ENCODE measurements at places on chromosomes 5 and 9. TPM values are rescaled to one million over a fixed set of nuclear protein-coding genes. Genes with fewer than 3 reads are reported as not detected.

DNA sequence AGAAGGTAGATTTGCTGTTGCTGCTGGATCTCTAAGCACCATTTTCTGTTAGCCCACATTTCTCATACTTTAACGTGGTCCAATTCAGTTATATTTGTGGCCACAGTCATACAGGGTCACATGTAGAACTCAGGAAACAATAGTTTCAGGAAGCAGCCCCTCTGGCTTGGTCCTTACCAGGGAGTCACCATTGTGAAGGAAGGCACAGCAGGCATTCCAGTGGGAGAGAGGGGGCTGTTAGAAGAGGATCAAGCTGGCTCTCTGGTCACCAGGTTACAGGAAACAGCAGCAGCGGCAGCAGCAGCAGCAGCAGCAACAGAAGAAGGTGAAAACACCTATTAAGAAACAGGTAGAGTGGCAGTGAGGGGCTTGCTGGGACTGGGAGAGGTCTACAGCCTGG, 14.5 kb downstream of the C9orf43 start:
- DNase-seq, result no peak

DNA sequence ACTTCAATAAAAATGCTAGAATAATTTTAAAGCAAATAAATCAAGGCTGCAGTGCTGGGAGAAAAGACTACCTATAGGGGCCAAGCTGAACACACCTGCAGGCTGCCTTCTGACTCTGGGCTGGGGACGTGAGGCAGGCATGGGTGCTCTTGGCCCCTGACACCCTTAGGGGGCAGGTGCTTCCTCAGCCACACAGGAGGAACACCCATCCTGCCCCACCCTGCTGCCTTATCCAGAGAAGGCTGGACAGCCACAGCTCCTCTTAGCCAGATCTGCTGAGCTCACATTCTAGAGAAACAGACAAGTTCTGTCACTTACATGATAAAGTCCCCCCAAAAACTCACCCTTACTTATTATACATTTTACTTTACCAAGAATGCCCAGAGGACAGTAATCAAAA, 6.6 kb upstream of the LMX1B start:
- DNase-seq, result no peak

DNA sequence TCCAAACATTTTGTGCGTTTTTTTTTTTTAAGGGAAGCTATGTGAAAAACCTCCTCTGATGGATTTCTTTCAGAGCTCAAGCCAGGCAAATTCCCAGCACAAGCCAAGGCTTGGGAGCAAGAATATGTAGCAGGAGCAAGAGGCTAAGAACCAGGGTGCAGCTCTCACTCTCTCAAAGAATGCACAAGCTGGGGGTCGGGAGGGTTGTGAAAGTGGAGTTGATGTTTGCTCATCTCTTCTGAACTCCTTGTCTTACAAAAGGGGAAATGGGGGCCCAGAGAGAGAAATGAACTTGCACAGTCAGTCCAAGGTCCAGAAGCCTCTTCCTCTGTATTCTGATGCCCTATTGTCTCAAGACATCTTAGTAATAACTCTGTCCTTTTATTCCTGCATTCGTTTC, 7.7 kb upstream of the TRAF1 start:
- DNase-seq, result no peak

GRCh38 chr5:61965069-61965468, 340.9 kb upstream of the KIF2A start:
- no peak for DNase-seq

DNA sequence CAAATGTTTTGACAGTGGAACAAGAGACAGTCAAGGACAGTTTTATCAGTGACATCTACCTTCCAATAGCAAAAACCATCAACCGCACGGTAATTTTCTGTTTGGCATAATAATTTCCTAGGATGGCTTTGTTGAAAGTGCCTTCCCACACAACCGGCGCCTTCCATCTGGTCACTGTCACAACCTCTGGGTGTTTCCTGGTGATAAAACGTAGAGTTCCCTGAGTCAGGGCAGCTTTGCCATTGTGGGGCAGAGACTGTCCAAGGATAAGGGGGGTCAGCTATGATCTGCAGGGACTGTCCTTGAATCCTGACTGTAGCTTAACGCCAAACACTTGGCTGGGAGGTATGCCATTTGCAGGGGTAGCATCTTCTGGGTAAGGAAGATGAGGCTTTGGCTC, 47.6 kb downstream of the GGTA1 start:
- DNase-seq, result no peak

GRCh38 chr5:173714551-173715428, 98.3 kb upstream of the BOD1 start:
- DNase-seq, result no peak

DNA sequence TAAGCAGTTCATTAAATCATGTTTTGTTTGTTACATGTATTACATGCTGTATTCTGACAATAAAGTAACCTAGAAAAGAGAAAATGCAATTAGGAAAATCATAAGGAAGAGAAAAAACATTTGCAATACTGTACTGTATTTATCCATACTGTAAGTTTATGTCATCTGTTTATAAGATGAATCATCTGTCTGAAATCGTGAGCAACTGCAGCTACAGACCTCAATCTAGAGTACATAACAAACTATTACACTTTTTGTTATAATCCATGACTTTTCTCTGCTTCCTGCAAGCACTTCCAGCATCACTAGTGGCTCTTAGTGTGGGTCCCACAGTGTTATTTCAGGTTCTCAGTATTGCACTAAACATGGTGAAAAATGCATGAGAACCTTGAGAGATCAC, 144.4 kb upstream of the NR4A3 start:
- DNase-seq, result no peak

- DNase-seq, result no peak
Observed at GRCh38 chr5:171409164-171410136, 10.0 kb upstream of the FGF18 start.

The CCL28 gene
- 8.6 TPM for total RNA-seq

DNA sequence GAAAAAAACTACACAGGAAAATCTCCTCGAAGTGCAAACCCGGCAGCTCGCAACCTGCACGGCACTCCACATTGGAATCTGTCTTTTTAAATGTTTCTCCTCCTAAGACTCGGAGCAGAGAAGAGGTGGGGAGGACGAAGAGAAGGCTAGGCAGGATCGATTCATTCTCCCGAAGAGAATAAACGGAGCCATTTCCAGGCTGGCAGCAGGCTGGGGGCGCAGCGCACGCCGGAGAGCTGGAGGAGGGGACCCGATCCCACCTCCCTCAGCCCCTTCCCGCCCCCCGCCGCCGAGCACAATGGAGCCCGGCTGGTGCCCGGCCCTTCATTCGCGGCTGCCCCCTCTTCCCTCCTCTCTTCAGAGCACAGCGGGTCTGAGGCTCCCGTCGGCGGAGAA, 628 bp downstream of the HOMER1 start:
- no peak for DNase-seq

The ESM1 gene
- not detected for total RNA-seq

DNA sequence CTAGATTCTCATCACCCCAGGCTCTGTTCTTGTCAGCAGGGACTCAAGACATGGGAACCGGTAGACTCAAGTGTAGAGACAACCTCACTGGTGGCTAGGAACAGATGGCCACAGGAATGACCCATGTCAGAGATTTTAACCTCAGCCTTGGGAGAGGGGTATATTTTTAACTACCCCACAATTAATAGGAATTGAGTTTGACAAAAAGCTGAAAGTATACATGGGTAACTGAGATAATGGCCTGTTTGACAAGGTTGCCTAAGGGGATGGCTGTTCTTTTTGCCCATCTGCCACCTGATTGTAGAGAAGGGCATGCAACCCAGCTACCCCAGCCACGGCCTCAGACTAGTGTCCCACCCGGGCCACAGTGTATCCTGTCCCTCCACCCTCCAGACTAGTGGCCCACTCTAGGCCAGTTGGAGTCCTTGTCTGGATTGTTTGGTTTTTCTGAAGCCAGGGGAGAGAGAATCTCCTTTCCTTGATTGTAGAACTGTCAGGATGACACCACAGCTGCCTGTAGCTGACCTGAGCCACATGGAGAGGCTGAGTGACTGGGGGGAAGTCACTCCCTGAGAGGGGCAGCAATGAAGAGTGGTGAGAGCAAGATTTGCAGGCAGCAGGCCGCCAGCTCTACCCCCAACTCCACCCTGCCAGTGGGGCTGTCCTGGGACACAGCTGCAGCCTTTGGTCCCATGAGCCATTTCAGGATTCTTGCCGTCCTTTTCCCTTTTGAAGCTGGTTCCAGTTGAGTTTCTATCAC, 14.6 kb upstream of the ANGPTL2 start:
- no peak for DNase-seq

The SVEP1 gene
- 2.9 TPM for total RNA-seq

- no peak for DNase-seq
Observed at GRCh38 chr5:66863243-66864170, 267.3 kb downstream of the MAST4 start.

- no peak for DNase-seq
Observed at GRCh38 chr5:142358648-142359047, 33.8 kb upstream of the SPRY4 start.

DNA sequence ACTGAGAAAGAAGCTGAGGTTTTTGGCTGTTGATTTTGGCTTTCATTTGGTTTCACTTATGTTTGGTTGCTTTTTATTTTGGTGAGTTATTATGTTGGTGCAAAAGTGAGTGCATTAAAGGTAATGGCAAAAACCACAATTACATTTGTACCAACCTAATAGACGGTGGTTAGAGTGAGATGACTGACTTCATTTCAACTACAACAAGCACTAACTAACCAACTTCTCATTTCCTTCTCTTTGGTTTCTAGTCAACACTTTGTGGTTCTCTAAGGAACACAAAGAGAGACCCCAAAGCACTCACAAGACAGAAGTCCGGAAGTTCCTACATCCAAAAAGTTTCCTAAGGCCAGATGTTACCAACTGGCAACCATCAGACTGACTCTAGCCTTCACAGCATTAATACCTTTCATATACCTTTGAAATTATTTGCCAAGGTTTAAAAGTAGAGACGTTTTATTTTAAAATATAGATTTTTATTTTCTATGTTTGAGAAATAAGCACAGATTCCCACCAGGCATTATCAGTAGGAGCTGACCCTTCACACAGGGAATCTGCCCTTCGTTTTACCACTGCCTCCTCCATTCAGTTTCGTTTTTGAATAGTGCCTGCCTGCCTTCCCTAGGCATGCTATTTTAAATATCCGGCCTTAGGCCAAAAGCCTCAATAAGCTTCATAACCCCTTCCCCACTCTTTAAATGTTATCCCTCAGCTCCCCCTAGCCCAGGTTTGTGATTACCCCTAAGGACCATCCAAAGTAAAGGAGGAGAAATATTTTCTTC, 301.1 kb upstream of the PTGER4 start:
- DNase-seq, result no peak

- DNase-seq, result no peak
Observed at GRCh38 chr9:4661611-4662010, 483 bp upstream of the PLPP6 start.

The SPINK1 gene
- 1,916 TPM for total RNA-seq

GRCh38 chr5:62284946-62285891, 20.8 kb upstream of the KIF2A start:
- DNase-seq, result no peak

The IL13 gene
- not detected for total RNA-seq

DNA sequence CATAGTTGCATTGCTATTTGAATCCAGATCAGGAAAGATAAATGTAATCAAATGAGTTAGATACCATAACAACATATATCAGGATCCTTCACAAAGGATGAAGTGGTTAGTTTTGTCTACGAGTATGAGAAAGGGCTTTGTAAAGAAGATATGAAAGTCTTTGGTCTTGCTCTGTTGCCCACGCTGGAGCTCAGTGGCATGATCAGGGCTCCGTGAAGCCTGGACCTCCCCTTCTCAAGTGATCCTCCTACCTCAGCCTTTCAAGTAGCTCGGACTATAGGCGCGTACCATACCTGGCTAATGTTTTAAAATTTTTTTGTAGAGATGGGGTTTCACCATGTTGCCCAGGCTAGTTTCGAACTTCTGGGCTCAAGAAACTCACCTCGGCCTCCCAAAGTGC, 1.8 kb downstream of the SMC5 start:
- DNase-seq, result no peak

The OR13D1 gene
- total RNA-seq, result not detected

- DNase-seq, result no peak
Observed at GRCh38 chr5:43000111-43000840, 39.8 kb downstream of the ANXA2R start.

The OR1Q1 gene
- total RNA-seq, result not detected

The FLT4 gene
- total RNA-seq, result not detected

The ARHGEF28 gene
- total RNA-seq, result 4.6 TPM

The C9orf153 gene
- total RNA-seq, result not detected

The SHISAL2B gene
- total RNA-seq, result not detected

The CLIC3 gene
- total RNA-seq, result 4.5 TPM

- no peak for DNase-seq
Observed at GRCh38 chr5:6692906-6693305, 20.3 kb upstream of the TENT4A start.

The C5orf34 gene
- 7.0 TPM for total RNA-seq

- DNase-seq, result no peak
Observed at GRCh38 chr5:36174119-36174518, 22.2 kb downstream of the SKP2 start.

DNA sequence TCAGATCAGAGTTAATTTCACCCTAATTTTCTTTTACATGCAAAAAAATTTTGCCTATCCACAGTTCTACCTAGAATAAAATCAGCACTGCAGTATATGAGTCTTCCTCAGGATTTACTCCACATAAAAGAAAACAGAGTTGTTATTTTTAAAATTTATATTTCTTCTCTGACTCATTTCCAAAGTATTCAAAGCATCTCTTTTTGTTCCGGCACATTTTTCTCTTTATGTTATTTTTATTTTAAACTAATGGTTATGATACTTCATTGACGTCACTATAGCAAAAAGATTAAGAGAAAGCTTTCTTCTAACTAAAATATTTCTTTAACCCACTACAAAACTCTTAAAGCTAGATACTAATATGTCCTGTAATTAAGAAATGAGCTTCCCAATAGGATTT, 590.4 kb downstream of the PRELID2 start:
- no peak for DNase-seq

- no peak for DNase-seq
Observed at GRCh38 chr5:174329738-174330137, 284.2 kb downstream of the NSG2 start.

- DNase-seq, result no peak
Observed at GRCh38 chr5:3598207-3598606, 2.6 kb downstream of the IRX1 start.

Measured in Caco-2 (cell line).